Pancreas (tissue), 10 donors: ENCODE measurements at places on chromosomes 5 and 9. TPM values are rescaled to one million over a fixed set of nuclear protein-coding genes. Genes with fewer than 3 reads are reported as not detected.

The ADAMTSL1 gene
- total RNA-seq = 0.24 TPM

The VDAC1 gene
- total RNA-seq = 41.8 TPM

The PCDH12 gene
- total RNA-seq = 0.32 TPM

The BARHL1 gene
- not detected for total RNA-seq

The PCSK1 gene
- 4.8 TPM for total RNA-seq

The RNF183 gene
- not detected for total RNA-seq

The FCN2 gene
- total RNA-seq = not detected

The QRFP gene
- total RNA-seq = not detected

The IFNA13 gene
- not detected for total RNA-seq

The IL3 gene
- not detected for total RNA-seq

The MSX2 gene
- 0.47 TPM for total RNA-seq

The GPX8 gene
- 2.8 TPM for total RNA-seq

The ZNF354C gene
- 4.4 TPM for total RNA-seq

The MYMK gene
- not detected for total RNA-seq

The LCNL1 gene
- not detected for total RNA-seq

The GPRIN1 gene
- 1.1 TPM for total RNA-seq

The HCN1 gene
- 1.1 TPM for total RNA-seq

The IL5 gene
- not detected for total RNA-seq

The GPR150 gene
- 0.84 TPM for total RNA-seq

The MFAP3 gene
- 8.4 TPM for total RNA-seq

The SAXO1 gene
- not detected for total RNA-seq

The SLCO6A1 gene
- total RNA-seq = not detected

The SPINK1 gene
- total RNA-seq = 26,066 TPM

The FBLL1 gene
- 0.31 TPM for total RNA-seq

The SPINK6 gene
- total RNA-seq = not detected

The C5 gene
- total RNA-seq = 14.6 TPM

The GABRG2 gene
- 0.22 TPM for total RNA-seq

The BTNL3 gene
- total RNA-seq = not detected

The ALDH7A1 gene
- total RNA-seq = 24.1 TPM

The BHMT2 gene
- total RNA-seq = 1.8 TPM

The PCDHGB4 gene
- 1.5 TPM for total RNA-seq

The GFI1B gene
- not detected for total RNA-seq

The TRIM7 gene
- 1.9 TPM for total RNA-seq

The N4BP3 gene
- 0.54 TPM for total RNA-seq

The PCDHB14 gene
- total RNA-seq = 2.2 TPM

The GARIN3 gene
- total RNA-seq = not detected

The WHRN gene
- 7.3 TPM for total RNA-seq

The MYOZ3 gene
- 0.05 TPM for total RNA-seq

The FOXD4L6 gene
- total RNA-seq = not detected

The PCDHB11 gene
- total RNA-seq = 9.0 TPM

The SLU7 gene
- 24.1 TPM for total RNA-seq

The IL13 gene
- total RNA-seq = not detected

The ACTBL2 gene
- total RNA-seq = 0.12 TPM

The ZNF608 gene
- 10.7 TPM for total RNA-seq

The SLC36A2 gene
- not detected for total RNA-seq

The UIMC1 gene
- 29.5 TPM for total RNA-seq

The MARCOL gene
- not detected for total RNA-seq

The GMCL2 gene
- not detected for total RNA-seq
